Fibroblast of skin of scalp (primary cell): ENCODE measurements at places on chromosomes 2 and 18.

DNA sequence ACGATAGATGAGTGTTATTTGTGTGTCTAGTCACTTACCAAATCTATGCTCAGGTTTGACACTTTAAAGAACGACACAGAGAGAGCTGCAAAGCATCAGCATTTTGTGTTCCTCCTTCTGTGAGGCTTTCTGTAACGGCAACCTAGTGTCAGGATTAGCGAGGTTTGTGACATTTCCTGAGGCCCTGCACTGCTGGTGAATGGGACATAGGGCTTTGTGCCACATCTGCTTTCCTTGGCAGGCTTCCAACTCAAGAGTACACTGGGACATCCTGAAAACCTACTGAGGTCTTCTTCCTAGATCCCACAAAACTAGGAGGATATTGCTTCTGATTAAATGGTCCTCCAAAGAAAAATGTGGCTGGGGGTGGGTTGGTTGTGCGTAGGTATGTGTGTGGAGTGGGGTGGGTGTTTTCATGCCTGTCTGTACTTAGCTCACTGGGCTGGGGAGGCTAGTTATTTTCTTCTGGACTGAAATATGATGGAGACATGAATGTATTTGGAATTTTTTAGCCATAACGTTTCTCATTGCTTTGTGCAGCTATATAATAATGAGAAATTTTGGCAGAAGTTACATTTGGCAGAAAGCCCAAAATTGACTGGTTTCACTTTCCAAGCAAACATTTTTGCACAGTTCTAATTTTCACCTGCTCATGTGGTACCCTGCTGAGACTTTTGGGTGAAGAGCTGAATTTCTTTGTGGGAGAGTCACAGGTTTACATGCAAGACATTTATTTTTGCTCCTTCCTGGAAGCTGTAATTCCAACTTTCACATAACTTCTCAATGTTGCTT lies 308.4 kb downstream of the XIRP2 start:
- peak; percentile 53 for DNase-seq

DNA sequence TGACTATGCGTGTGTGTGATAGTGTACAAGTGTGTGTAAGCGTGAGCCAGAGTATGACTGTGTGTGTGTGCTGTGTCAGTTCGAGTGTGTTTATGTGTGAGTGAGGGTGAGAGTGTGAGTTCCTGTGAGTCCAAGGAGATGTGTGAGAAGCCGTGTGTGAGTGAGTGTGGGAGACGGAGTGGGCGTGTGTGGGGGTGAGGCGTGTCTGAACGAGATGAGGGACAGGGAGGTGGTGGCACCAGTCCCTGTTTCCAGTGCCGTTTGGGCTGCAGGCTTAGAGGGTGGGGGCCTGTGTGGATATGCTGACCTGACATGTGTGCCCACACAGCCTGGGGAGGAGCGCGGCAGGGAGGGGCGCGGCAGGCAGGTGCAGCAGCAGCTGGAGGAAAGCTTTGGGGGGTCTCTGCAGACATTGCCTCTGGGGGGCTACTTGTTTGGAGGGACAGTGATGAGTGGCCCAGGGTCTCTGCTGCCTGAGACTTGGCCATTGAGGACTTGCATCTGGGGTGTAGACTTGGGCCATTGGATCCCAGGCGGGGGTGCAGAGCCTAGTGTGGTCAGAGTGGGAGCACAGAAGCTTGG lies 41.6 kb downstream of the GLI2 start:
- no peak for DNase-seq

DNA sequence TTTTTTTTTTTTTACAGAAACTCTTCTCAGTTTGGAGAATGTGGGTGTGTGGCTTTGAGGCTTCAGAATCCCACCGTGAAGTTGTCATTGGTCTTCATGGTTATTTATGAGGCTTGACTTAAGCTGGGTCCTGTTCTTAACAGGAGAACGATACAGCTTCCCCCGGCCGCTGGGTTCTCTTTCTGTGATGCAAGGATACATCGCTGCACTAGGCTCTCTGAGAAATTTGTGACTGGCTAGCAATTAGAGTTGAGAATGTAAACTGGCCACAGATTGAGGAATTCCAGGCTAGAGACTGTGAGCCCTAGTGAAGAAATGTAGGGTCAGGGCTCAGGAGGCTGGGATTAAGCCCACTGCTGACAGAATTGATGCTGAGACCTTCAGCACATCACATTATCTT lies 29.8 kb downstream of the MGAT5 start:
- DNase-seq, result peak; percentile 29

DNA sequence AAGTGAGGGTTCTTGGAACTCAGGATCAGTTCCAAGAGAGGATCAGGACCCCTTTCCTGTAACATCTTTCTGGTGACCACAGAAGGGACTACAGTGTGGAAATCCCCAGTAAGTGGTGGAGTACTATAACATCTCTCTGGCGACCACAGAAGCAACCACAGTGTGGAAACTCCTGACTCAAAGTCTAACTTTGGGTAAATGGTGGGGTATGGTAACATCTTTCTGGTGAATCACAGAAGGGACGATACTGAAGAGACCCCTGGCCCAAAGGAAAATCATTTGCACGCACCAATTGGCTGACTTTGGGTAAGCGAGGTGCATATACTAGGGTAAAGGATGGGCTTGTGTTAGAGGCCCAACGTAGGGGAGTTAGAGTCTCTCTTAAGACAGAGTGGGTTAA lies 56.3 kb upstream of the GULP1 start:
- DNase-seq, result no peak

DNA sequence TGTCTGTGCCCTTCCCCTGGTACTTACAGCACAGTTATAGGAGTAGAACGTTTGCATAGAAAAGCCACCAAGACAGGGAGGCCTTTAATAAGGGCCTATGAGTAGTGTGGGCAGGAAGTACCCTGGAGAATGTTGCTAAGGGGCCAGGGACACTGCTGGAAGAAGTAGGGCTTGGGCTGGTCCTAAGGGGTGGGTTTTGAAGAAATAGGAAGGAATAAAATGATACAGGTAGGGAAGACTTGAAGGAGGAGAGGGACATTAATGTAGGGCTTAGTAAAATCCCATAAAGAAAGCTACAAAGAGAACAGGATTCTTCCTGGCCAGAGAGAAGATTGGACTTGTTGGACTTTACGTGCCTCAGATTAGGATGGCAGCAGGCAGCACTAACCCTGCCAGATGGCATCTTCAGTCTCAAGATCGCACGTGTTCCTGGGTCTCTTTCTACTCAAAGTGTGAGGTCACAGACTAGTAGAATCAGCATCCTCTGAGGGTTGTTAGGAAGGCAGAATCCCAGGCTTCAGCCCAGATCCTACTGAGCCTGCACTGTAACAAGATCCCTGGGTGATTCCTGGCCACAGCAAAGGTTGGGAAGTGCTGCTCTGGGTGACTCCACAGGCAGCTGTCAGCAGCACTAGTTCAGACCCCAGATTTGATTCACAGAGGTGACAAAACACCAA lies 39.2 kb downstream of the EPAS1 start:
- DNase-seq, result peak; percentile 54

DNA sequence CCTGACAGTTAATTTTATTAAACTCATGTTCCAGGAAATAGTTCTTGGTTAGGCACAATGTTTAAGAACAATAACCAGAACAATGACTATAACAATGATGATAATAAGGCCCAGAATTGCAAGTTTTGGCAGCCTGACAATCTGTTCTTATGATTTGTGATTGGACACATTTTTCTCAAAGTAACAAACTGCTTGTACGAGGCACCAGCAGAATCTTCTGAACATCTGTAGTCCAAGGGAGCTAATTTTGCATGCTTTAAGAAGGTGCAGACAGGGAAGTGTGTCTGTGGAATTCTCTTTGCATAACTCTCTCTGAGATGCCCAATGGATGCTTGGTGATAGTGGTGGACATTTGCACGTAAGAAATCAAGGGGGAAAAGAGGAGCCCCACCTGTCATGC lies 709.3 kb downstream of the SLC4A3 start:
- DNase-seq, result no peak

DNA sequence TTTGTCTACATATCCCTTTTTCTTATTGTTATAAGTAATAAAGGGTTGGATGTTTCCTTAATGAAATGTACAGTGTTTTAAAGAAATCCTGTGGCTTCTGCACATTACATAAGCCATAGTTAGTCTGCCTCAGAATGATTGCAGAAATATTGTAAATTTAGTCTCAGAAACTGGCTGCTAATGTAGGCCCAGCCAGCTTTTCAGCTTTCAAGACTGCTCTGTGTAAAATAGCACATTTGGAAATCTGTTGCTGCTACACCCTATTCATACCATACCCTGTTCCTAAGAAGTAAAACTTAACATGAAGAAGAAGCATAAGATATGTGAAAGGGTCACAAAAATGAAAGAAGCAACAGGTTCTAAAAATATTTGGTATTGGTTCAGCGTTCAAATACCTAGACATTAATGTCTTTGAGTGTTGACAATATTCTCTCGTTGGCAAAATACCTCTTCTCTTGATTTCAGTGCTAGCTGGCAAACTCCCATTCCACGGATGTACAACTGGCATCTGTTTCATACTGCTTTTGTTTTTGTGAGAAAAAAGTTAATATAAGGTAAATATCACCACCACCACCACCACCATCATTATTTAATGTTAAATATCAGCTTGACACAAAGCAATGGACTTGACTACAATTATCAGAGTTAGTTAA lies 19.2 kb upstream of the NCKAP1 start:
- no peak for DNase-seq

GRCh38 chr2:15059870-15060512 lies 427.5 kb downstream of the LRATD1 start:
- no peak for DNase-seq

- DNase-seq, result peak; percentile 82
Observed at GRCh38 chr2:45046786-45047185, 37.5 kb upstream of the SIX2 start.

GRCh38 chr2:131092458-131093005 lies 728 bp downstream of the FAM168B start:
- DNase-seq, result no peak
